ENCODE measurements at places on chromosomes 16 and 17.

GRCh38 chr17:76523084-76524037 is 14.1 kb downstream of the CYGB start:
- peak; percentile 56 for DNase-seq

DNA sequence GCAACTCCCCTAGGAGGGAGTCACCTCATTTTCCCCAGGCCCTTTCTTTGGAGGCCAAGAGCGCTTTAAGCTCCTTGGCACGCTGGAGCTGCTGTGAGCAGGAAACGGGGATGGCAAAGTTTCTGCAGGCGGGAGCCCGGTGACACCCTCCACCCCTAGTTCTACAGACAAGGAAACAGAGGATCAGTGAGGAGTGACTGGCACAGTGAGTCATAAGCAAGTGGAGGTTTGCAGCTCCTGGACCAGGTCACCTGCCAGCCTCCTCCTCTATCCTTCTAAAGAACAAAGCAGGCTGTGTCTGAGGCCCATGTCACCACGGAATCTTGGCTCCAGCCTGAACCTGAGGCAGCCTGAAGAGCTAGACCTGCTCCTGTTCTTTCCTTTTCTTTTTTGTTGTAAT is 141.9 kb downstream of the TMEM132E start:
- DNase-seq = no peak

DNA sequence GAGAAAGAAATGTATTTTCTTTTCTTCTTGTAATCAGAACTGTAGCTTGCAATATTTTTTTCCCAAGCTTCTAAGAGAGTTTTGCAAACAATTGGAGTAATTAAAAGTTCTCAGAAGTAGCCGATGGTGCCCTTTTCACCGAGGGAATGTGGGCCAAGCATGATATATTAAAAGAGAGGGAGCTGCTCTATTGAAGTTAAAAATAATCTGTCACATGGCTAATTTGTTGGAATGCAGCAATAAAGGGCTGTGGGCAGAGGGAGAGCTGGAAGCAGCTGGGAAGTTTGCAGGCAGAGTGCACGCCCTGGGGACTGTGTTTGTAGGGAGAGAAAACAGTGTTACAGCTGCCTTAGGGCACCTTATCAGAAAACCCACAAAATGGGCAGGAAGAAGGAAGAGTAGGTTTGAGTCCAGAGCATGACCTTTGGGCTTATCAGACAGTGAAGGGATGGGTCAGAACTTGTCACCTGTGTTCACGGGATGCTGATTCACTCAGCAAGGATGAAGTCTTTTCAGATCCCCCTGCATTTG is 18.5 kb upstream of the TERF2 start:
- no peak for DNase-seq

DNA sequence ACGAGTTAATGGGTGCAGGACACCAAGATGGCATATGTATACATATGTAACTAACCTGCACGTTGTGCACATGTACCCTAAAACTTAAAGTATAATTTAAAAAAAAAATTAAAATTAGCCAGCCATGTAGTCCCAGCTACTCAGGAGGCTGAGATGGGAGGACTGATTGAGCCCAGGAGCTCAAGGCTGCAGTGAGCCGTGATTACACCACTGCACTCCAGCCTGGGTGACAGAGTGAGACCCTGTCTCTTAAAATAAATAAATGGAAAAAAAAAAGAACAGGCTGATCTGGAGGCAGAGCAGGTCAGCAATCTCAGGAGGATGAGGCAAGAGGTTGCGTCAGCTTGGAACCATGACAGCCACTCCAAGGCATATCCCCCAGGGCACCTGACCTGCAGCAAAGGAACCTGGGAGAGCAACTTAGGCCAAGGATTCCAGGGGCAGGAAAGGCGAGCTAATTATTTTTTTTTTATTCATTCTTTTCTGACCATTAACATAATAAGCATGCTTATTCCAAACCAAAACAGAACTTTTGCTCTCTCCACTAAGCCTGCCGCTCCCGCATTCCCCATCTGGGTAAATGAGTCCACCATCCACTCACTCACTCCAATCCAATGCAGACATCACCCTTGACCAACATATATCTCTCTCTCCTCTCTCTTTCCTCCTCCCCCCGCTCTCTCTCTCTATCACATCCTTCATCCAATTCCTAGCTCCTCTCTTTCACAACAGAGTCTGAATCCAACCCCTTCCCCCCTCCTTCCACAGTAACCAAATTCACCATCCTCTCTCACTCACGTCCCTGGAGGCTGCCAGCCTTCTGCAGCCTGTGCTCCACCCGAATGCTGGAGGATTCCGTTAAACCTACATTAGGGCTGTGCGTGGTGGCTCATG is 47.7 kb downstream of the TK2 start:
- DNase-seq = no peak

GRCh38 chr16:62190426-62190825 is 154.2 kb upstream of the CDH8 start:
- DNase-seq = no peak

DNA sequence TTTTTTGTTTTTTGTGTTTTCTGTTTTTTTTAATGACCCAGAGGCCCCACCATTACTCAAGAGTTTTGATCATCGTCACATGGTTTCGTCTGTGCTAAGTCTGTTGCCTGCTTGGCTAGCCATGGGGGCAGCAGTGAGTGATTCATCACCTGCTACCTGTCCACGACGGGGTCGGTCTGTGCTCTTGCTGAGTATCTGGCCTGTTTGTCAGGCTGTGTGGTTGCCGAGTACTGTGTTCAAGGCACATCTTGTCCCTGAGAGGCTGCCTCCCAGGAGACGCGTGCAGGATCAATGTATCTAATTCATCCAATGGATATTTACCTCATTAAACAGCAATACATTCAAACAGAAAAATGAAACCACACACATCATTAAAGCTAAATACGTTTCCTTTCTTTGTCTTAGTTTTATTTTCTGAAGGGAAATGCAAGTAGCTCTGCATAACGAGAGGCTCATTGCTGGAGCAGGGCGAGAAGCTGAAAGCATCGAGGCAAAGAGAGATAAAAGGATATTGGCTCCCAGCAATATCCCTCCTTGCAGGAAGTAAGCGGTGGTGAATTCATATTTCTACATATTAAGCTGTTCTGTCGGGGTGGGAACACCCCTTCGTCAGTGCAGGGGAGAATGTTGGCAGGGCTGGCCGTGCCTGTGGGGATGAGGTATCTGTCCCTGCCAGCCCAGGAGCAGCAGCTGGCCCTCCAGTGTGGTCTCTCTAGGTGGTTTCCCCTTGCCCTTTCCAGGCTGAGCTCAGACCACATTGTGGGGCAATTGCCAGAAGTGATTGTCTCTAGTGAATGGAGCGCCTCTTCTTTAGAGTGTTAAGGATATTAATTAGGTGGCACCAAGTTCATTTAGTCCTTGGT is 166.2 kb upstream of the ASIC2 start:
- no peak for DNase-seq

DNA sequence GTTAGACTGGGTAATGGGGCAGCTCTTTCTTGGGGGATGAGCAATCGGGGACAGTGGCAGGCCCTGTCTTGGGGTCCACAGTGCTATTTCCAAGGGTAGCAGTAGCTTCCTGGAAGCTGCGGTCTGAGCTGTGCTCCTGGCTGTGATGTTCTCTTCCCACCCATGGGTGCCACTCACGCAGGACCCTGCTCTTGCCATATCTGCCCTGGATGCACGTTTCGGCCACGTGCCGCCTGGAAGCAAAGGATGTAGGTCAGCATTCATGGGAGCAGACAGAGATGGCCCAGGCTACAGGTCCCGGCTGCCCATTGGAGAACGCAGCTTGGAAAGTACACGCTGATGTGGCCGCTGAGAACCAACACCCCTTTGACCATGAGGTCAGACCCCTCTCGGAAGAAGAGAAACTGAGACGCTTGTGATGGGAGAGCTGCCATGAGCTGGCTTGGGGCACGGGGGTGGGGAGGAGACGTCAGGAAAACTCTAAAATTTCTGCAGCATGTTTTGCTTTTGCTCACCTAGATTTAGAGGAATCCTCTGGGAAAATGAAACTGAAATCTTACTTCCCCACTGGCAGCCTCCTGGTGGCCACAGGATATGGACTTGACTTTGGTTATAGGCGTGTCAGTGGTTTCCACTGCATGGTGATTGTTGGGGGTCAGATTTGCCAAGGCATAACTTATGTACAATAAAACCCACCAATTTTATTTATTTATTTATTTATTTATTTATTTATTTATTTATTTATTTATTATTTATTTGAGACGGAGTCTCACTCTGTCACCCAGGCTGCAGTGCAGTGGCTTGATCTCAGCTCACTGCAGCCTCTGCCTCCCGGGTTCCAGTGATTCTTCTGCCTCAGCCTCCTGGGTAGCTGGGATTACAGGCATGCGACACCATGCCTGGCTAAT is 36.2 kb upstream of the IRF8 start:
- DNase-seq = no peak

DNA sequence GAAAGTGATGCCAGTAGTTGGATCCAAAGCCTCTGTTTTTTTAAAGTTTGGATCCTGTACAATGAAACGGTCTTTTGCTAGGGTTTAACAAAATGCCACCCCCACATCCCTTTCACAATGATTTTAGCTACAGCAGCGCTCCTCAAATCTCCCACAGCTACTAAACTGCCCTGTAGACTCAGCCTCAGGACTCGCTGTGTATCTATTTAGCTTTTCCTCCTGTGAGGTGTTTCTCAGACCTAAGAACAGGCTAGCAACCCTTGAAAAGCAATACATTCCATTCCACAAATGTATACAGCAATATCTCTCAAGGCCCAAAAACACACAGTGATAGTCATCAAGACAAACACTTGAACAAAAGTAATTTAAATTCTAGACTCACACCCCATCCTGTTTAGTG is 206.4 kb downstream of the ZFHX3 start:
- no peak for DNase-seq

- DNase-seq = no peak
These were observed 7.9 kb downstream of the ACLY start for GRCh38 chr17:41910701-41911391.

DNA sequence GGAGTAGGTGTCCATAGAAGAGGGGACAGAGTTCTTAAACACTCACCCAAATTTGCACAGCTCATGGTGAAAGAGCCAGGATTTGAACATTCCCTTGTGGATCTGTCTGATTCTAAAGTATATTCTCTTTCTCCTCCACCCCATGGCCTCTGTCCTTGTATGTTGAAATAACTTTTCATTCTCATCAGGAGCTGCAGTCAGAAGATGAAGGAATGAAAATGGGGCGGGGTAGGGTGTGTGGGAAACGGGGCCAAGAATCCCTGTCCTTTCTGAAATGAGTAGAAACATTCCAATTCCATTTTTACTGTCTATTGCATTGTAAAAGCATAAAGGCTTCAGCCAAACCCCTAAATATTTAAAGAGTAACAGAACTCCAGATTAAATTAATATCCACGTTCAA is 42.8 kb downstream of the NOG start:
- no peak for DNase-seq

Measured in stimulated activated CD8-positive, alpha-beta memory T cell treated with anti-CD3 and anti-CD28 coated beads, Interleukin-15, amount 100 ng/mL, for 4 hours (primary cell).